ENCODE measurements at places on chromosomes 4 and X.

- no peak for DNase-seq
Observed at GRCh38 chrX:15549189-15550012, 48.8 kb downstream of the BMX start.

DNA sequence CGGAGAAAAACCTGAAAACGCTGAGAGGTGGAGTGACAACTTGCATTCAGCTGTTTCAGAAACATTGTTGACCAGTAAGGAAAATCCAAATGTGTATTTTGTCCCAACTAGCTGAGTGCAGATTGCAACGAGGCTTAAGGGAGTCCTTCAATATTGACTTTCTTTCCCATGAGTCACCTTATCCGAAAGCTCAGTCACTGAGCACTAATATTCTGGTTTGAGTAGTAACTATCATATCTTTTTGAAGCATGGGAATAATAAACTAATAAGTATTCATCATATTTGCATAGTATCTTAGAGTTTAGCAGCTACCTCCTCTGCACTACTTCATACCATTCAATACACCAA, 604.3 kb downstream of the PACRGL start:
- no peak for DNase-seq

GRCh38 chr4:29423836-29424721, 1296.1 kb upstream of the PCDH7 start:
- DNase-seq, result peak; percentile 9

GRCh38 chr4:56195025-56195424, 192.3 kb downstream of the AASDH start:
- no peak for DNase-seq

DNA sequence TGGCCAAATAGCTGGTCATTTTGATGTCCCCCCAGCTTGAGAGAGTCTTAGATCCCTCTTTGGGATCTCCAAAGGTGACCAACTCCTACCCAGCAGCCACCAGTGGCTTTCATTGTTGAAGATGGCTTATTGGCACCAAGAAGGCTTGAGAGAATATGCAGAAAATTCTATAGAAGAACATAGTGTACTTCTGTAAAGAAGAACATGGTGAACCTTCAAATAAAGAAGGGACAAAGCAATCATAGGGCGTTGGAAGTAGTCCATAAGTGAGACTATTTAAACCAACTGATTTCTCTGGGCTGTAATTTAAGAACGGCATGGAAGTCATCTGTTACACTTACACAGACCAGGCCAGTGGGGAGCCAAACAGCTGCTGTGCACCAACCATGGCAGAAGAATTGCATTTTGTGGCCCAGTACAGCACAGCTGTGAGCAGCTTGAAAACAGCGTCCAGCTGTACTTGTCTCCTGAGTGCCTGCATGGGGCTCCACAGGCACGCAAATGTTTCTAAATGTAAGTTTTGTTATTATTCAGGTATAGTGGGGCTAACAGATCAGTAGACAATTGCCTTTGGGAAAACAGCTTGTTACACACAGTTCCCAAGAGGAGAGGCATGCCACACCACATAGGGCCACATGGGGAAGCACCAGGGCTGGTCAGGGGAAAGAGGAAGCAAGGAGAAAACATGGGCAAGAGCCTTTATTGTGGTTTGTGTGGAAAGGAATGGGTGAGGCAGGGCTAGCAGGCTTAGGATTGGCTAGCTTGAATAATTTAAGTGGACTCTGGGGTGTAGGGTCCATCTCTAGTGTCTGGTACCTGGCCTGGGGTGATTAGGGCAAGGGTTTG, 125.0 kb downstream of the ARHGAP6 start:
- DNase-seq, result no peak

GRCh38 chrX:11381464-11381863, 88.3 kb downstream of the AMELX start:
- peak; percentile 25 for DNase-seq

DNA sequence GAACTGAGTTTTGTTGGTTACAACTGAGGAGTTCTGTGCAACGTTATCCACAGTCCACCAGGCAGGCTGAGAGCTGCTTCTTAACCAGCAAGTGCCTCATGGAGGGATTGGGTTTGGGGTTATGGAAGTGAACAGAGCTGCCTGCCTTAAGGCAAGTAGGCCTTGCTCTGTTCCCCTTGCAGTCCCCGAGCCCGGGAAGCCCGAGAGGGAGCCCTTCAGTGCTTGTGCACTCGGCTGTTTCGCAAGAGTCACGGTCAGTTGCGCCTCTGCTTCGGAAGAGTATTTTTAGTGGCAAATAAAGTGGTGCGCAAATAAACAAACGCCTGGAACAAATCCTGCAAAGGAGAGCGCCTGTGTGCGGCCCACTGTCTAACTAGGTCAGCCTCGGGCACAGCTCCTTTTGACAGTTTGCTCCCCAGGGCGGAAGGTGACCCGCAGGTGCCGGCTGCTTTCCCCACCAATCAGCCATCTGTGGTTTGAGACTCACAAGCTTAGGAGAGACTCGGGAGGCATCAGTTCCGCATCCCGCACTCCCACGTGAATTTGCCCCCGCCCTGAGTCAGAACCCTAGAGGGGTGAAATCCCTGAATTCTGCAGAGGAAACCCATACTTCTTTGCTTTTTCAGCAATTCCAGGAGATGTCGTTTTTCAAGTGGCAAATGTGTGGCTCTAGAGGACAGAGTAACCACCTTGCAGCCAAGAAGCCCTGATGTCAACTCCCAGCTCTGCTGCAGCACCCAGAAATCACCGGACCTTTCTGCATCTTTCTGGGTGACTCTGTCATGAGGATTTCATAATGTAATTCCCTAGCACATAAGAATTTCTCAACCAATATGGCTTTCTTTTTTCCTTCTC, 56.8 kb downstream of the LGI2 start:
- no peak for DNase-seq

- no peak for DNase-seq
Observed at GRCh38 chrX:10158279-10159144, 1.7 kb downstream of the CLCN4 start.

GRCh38 chr4:186190581-186191199, 677 bp upstream of the CYP4V2 start:
- DNase-seq, result no peak

- no peak for DNase-seq
Observed at GRCh38 chr4:113873508-113873907, 105.9 kb downstream of the ARSJ start.

GRCh38 chr4:74023709-74024108, 14.8 kb downstream of the CXCL3 start:
- no peak for DNase-seq

DNA sequence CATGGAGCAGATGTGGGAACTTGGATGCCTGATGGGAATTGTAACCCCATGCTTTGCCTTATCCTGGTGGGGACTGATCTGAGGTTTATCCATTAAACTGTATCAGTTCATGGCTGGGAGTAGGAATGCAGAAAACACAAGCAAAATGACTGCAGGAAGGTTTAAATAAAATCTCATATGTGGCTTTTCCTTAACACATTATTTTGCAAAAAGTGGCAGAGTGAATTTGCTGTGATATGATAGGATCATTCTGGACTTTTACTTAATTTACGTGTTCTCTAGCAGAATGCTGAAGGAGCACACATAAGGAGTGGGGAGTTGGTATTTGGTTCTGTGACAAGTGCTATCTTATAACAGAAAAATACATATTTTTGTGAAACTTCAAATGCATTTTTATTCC, 34.8 kb downstream of the REPS2 start:
- DNase-seq, result no peak

DNA sequence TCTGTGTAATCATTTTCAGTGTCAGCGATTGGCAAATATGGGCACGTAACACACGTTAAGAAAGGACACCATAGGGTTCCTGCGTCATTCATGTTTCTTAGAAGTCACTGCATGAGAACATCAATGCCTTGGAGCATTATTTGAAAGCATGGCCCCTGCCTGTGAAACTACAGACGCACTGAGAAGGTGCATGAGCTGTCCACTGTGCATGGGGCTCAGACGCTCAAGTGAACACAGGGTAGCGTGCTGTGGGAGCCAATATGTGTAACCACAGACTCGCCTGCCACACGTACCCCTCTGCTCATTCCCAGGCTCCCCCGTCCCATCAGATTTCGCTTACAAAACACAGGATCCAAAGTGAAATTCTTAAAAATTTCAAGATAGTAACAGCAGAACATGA, 6.5 kb downstream of the PPP2R2C start:
- DNase-seq, result no peak

- no peak for DNase-seq
Observed at GRCh38 chrX:6465756-6466155, 69.2 kb downstream of the VCX3A start.

- no peak for DNase-seq
Observed at GRCh38 chr4:141705747-141706377, 69.5 kb downstream of the IL15 start.

GRCh38 chrX:8971116-8971515, 62.8 kb downstream of the FAM9B start:
- no peak for DNase-seq

GRCh38 chr4:147076179-147076578, 130.5 kb upstream of the TTC29 start:
- no peak for DNase-seq

All from GM04504 (cell line).